ENCODE measurements at places on chromosomes 3 and 15.

GRCh38 chr3:66497288-66497984, 3.4 kb downstream of the LRIG1 start:
- DNase-seq: no peak

- no peak for DNase-seq
These were observed 90.4 kb downstream of the MB21D2 start for GRCh38 chr3:192827208-192827607.

GRCh38 chr3:182124716-182125115, 413.0 kb downstream of the SOX2 start:
- DNase-seq: no peak

- DNase-seq: no peak
These were observed 16.6 kb upstream of the MRPS22 start for GRCh38 chr3:139327231-139327630.

DNA sequence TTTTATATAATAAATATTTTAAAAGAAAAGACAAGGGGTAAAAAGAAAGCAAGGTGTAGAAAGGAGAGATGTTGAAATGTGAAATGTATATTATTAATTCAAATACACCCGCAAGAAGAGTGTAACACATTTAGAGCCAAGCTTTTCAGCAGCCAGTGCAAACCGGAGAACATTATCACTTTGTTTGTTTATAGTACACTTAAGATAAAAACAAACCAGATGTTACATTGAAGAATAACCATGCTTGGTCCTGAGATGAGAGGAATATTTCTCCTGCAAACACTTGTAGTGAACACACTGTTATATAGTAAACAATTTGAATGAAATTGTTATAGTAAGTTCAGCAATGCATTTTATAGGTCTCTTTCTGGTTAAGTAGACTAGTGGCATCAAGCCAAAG, 1441.5 kb downstream of the OTOL1 start:
- no peak for DNase-seq

All from dorsolateral prefrontal cortex (tissue), 122 donors.